Globus pallidus (tissue), 1 donor: ENCODE measurements at places on chromosomes 13 and 19.

- DNase-seq = no peak
Measured at GRCh38 chr13:100508455-100508854, 80.1 kb downstream of the GGACT start.

DNA sequence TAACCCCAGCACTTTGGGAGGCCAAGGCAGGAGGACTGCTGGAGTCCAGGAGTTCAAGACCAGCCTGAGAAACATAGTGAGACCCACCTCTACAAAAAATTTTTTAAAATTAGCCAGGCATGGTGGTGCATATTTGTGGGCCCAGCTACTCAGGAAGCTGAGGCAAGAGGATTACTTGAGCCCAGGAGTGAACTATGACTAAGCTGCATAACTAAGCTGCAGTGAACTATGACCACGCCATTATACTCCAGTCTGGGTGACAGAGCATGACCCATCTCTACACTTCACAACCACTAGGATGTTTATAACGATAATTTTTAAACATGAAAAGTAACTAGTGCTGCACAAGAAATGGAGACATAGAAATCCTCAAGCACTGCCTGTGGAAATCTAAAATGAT is 352.7 kb upstream of the SGCG start:
- no peak for DNase-seq

- DNase-seq = no peak
Measured at GRCh38 chr13:111302045-111302726, 18.3 kb upstream of the TEX29 start.

GRCh38 chr19:32233885-32234284 is 111.5 kb upstream of the ZNF507 start:
- DNase-seq = peak; percentile 42

GRCh38 chr19:51594774-51595109 is 23.7 kb downstream of the ZNF175 start:
- DNase-seq = no peak

- no peak for DNase-seq
Measured at GRCh38 chr13:50123515-50123861, 108.2 kb downstream of the KCNRG start.

DNA sequence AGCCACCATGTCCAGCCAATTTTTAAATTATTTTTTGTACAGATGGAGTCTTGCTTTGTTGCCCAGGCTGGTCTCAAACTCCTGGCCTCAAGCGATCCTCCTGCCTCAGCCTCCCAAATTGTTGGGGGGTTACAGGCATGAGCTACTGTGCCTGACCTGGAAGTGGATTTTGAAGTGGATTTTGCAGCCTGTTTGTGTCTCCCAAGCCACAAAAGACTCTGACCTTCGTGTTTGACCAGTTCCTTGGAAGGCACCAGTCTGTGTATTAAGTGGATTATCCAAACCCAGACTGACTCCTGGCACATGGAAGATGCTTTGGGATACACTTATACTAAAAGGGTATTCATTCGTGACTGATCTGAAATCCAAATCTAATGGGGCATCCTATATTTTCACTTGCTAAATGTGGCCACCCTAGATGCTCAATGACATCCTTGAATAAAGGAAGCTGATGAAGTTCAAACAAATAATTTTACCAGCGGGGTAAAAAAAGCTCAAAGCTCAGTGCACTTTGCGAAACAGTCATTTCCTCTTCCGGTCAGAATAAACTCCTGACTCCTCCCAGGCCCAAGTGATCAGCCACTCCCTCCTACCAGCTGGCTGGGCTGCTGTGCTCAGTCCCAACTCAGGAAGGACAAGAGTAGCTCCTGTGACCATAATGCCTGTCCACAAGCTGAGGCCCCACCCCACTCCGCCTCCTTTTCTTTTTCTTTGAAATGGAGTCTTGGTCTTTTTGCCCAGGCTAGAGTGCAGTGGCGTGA is 32.6 kb upstream of the GATAD2A start:
- DNase-seq = peak; percentile 42

- DNase-seq = no peak
Measured at GRCh38 chr13:105329359-105329758, 1206.1 kb downstream of the EFNB2 start.

GRCh38 chr19:41353466-41354342 is at the start of gene TGFB1:
TSS of gene TGFB1 (minus strand) at chr19:41353922. CDS start at chr19:41353044, 878 bp downstream.
- peak; percentile 62 for DNase-seq

- no peak for DNase-seq
Measured at GRCh38 chr13:44929692-44930091, 59.6 kb downstream of the NUFIP1 start.

GRCh38 chr19:8366121-8366581 is 2.2 kb downstream of the ANGPTL4 start:
- DNase-seq = peak; percentile 10

DNA sequence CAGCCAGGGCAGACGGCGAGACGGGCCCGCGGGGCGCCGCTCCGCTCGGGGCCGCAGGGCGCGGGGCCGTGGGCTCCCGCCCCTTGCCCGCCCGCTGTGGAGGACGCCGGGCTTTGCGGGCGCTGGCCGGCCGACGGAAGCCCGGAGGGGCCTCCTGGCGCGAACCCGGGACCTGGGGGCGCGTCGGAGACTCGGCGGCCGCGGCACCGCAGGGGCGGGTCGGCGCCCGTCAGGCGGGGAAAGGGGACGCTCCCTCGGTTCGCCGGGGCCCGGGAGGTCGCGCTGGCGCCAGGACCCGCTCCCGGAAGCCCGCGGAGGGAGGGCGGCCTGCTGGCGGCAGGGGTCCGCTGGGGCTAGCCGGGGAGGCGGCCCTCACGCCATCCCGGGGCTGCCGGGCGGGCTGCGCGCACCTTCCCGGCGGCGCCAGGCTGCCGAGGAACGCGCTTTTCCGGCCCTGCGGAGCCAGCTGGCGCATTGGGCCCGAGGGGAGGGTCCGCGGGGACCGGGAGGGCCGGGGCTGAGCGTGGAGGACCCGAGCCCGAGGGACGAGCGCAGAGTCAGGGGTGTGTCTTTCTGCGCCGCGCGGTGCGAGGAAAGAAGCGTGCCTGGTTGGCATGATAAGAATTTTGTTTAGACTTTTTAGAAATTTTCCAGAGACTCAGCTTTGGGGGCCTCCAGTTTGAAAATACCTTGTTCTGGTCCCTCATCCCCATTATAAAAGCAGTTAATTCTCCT is 511 bp downstream of the GARRE1 start:
- DNase-seq = peak; percentile 21

DNA sequence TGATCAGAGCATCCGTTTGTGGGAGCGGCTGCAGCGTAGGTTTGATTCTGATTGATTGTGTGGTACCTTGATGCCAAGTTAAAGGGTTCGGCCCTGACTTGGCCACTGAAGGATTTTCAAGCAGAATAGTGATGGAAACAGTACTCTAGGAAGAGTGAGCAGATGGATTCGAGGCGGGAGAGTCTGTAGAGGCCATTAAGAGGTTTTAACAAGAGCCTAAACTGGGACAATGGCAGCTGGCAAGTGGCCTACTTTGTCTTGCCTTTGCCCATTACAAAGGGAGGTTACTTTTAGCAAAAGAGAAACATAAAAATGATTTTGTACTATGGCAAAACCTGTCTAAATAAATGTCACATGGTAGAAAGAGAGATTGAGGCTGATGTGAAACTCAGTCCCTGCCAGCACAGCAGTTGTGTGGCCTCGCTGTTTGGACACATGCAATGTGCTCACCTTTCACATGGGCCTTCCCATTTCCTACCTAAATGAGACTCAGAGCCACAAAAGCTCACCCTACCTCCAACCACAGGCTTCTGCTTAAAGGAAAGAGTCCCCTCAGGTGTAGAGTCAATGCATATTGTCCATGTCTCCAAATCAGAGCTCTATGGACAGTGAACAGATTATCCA is 62.4 kb upstream of the RAP2A start:
- DNase-seq = no peak

GRCh38 chr19:18100710-18101109 is 3.1 kb downstream of the MAST3 start:
- no peak for DNase-seq

DNA sequence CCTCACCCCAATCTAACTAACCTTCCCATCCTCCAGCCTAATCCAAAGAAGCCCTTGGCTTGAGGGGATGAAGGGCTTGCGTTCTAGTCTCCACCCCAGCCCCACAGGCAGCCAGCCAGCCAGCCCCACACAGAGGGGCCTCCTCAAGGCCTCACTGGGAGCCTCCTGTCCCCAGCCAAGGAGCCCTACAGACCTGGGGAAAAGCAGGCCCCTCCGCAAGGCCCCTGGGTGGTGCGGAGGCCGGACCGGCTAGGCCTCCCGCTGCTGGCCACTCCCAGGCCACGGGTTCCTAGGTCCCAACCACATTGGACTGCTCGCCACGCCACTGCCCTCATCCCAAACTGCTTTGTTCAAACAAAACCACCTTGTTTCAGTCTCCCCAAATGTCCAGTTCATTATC is 78.0 kb downstream of the ZIC5 start:
- no peak for DNase-seq

DNA sequence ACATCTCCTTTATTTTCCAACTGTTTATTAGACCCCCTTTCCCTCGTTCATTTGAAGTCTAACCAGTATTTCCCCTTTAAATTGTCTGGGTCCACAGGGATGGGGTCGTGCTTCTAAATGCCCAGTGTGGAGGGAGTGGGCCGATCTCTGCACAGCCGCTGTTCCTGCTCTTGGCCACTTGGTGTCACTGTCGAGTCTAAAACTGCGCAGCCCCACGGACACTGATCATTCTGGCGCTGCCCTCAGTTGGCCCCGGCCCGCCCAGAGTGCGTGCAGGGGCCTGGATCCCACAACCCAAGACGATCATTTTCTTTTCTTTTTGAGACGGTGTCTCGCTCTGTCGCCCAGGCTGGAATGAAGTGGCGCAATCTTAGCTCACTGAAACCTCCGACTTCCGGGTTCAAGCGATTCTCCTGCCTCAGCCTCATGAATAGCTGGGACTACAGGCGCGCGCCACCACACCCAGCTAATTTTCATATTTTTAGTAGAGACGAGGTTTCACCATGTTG is 12.0 kb downstream of the WDR88 start:
- DNase-seq = peak; percentile 45

DNA sequence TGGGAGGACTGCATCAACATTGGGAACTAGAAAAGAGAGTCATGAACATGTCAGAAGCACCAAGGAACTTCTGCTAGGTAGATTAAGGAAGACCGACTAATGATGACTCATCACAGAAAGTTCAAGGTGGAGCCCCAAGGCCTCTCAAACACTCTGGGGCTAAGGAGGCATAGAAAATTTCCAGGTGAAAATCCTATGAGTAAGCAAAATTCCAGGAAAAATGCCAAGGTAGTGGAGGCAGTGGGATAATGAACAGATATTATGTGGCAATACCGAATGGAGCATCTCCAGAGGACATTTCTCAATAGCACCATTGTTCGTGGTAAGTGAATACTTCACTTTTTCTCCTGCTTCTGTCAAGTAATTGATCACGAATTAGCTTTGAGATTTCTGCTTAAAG is 336.5 kb downstream of the MZT1 start:
- no peak for DNase-seq

- DNase-seq = peak; percentile 26
Measured at GRCh38 chr13:102642475-102642874, 45.7 kb downstream of the TPP2 start.

DNA sequence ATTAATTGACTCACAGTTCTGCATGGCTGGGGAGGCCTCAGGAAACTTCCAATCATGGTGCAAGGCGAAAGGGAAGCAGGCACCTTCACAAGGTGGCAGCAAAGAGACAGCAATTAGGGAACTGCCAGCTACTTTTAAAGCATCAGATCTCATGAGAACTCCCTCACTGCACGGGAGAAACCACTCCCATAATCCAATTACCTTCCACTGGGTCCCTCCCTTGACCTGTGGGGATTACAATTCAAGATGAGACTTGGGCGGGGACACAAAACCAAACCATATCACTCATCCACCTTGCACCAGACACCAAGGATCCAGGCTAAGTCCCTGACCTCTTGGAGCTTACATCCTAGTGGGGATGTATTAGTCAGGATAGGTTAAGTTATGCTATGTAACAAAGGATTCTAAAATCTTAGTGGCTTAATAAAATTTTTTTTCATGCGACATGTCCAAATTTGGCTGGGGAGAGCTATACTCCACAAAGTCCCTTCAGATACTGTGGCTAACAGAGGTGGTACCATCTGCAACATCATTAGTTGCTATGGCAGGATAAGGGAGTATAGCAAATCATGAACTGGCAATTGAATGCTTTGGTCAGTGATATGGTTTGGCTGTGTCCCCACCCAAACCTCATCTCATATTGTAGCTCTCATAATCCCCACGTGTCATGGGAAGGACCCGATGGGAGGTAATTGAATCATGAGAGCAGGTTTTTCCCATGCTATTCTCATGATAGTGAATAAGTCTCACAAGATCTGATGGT is 8.3 kb upstream of the FAM187B start:
- DNase-seq = no peak

- no peak for DNase-seq
Measured at GRCh38 chr13:109945206-109945960, 159.0 kb upstream of the IRS2 start.

- DNase-seq = no peak
Measured at GRCh38 chr19:53394522-53394973, 401 bp upstream of the ZNF765 start.

- DNase-seq = no peak
Measured at GRCh38 chr19:48480558-48481500, 11.7 kb downstream of the CYTH2 start.

DNA sequence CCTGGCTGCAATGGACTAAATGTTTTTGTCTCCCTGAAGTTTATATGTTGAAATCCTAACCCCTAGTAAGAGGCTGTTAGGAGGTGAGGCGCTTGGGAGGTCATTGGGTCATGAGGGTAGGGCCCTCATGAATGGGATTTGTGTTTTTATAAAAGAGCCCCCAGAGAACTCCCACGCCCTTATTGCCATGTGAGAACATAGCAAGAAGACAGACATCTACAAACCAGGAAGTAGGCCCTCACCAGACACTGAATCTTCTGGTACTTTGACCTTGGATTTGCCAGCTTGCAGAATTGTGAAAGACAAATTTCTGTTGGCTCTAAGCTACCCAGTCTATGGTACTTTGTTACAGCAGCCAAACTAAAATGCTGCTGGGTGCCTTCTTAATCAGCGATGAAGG is 96.1 kb upstream of the SPATA13 start:
- DNase-seq = no peak

DNA sequence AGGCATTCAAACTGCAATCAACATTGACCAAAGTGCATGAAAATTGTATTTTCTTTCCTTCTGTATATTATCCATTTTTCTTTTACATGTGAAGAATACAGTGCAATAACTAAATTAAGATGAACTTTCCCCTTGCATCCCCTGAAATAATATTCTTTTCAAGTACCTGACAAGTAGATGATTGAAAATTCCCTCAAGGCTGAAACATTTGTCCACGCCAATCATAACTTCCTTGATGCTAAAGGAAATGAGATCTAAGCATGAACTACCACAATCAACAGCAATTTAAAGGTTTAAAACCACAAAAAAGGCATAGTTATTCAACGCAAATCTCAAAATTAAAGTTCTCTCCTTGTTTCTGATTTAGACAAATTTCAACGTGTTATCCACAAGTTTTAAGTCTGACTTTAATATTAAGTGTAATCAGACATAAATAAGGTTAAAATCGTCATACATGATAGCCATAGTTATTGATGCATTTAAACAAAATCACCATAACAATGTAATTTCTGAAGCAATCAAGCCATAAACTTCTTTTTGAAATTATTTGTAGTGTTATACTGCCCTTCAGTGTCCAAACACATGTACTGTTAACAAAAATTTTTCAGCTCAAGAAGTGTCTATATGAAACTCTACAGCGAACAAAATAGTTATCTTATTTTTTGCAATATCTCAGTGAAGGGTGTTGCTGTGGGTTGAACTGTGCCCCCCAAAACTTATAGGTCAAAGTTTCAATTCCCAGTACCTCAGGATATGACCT is 169.5 kb downstream of the DCLK1 start:
- DNase-seq = no peak
